ENCODE measurements at places on chromosomes 11 and 22.

DNA sequence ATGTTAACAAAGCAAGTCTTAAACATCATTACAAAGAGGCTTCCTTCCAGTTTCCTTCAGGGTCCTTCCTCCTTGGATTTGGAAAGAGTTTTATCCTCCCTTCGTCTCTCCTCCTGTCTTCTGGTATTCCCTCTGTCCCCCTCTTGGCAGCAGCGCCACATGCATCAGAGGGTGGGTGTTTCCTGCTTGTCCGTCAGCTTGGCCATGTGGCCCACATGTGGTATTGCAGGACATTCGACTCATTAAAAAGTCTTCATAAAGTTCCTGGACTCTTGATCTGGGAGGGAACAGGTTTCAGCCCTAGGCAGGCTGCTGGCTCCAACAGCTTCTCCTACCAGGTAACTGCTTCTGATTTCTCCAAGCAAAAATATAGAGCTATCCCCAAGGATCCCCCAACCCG is 189.8 kb downstream of the CSNK2A3 start:
- DNase-seq: no peak

- no peak for DNase-seq
Measured at GRCh38 chr11:104700609-104701008, 197.7 kb downstream of the CASP12 start.

DNA sequence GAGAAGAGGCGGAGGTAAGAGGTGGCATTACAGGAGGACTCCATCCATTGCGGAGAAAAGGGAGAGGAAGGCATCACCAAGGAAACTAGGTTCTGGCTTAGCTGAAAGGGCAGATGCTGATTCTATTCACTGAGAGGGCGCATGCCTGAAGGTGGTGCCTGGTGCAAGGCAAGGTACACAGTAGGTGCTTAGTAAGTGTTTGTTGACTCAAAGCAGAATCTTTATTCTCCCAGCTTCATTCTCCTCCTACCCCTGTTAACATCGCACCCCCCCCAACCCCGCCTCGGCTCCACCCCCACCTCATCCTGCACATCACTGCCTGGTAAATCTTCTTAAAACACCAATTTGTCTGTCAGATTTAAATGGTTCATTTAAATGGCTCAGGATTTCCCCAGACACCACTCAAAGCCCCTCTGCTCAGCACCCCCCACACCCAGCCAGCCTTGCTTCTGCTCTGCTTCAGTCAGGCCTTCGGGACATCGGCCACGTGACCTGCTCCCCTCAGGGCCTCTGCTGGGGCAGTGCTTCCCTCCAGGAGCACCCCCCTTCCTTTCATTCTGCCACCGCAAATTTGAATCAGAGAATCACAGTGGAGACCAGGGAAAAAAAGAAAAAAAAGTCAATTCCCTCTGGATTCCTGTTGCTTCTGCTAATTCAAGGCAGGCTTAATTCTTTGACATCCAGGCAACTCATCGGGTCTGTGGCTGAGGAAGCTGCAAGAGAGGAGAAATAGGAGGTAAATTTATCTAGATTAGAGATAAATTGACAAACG is 17.8 kb upstream of the RCN1 start:
- DNase-seq: no peak

GRCh38 chr11:33942954-33943353 is 51.1 kb upstream of the LMO2 start:
- DNase-seq: no peak

- no peak for DNase-seq
Measured at GRCh38 chr11:13141731-13142709, 132.9 kb downstream of the RASSF10 start.

DNA sequence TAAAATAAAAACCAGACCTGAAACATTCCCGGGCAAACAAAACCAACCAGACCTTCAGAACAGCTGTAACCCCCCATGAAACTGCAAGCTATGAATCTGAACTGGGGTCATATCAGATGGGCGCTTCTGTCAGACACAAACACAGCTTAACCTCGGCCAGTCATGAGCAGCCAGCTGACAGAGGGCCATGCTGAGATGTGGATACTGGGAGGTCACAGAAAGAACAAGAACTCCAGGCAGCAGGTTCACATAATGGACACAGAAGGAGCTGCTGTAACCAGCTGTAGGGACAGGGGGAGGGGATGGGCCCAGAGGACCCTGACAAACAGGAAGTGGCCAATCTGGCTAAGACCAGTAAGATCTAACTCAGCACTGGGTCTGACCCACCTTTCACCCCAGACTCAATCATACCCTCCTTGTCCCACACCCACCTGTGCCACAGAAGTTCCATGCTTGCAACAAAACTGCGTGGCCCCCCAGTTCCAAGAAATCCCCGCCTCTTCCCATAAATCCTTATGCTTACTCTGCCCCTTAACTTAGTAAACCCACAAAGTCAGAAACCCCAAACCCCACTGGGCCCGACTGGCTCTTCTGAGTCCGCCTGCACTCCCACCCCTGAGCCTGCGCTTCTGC is 4.0 kb downstream of the APOL4 start:
- DNase-seq: no peak

DNA sequence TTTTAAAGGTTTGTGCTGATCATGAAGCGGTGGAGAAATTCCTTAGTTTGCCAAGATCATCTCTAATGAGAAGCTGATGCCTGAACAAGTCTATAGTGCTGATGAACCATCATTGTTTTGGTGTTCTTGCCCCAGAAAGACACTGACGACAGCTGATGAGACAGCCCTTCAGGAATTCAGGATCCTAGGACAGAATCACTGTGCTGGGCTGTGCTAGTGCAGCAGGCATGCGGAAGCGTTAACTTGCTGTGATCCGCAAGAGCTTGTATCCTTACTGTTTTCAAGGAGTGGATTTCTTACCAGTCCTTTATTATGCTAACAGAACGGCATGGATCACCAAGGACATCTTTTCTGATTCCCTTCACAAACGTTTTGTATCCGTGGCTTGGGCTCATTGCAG is 104.1 kb downstream of the TBC1D22A start:
- no peak for DNase-seq

GRCh38 chr11:99176430-99176829 is 155.7 kb downstream of the CNTN5 start:
- no peak for DNase-seq

DNA sequence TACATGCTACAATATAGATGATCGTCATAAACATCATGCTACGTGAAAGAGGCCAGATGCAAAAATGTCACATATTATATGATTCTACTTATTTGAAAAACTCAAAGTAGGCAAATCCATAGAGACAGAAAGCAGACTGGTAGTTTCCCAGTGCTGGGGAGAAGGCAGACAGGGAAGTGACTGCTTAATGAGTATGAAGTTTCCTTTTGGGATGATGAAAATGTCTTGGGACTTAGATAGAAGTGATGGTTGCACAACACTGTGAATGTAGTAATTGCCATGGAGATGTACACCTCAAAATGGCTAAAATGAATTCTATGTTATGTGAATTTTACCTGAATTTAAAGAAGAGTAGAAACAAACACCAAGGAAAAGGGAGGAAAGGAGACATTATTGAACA is 45.2 kb upstream of the EHF start:
- DNase-seq: no peak

DNA sequence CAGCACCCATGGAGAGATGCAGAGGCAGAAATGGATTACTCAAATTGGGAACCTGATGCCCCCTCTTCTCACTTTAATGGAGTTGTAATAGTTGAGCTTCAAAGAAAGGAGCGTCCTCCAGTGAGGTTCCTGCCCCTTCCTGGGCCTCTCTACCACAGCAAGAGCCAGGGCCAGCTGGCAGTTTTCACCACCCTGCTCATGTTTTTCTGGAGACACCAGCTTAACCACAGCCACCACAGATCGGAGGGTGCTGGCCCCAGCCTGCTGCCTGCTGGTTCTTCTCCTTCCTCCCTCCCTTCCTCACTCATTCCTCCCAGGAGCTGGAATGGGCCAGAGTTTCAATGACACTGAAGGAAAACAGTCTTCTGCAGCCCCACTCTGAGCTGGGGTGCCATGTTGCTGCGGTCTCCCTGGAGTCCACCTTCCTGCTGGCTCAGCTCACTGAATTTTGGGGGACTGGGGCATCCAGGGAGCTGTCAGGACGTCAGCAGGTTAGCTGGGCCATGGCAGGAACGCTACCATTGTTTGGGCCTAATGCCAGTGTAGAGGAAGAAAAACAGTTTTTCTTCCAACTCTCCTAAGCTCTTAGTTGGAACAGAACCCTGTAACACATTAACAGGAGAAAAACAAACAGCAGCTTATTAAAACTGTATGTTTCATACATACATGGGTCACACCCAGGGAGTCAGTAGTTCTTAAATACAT is 57.7 kb downstream of the TRAF6 start:
- DNase-seq: no peak

DNA sequence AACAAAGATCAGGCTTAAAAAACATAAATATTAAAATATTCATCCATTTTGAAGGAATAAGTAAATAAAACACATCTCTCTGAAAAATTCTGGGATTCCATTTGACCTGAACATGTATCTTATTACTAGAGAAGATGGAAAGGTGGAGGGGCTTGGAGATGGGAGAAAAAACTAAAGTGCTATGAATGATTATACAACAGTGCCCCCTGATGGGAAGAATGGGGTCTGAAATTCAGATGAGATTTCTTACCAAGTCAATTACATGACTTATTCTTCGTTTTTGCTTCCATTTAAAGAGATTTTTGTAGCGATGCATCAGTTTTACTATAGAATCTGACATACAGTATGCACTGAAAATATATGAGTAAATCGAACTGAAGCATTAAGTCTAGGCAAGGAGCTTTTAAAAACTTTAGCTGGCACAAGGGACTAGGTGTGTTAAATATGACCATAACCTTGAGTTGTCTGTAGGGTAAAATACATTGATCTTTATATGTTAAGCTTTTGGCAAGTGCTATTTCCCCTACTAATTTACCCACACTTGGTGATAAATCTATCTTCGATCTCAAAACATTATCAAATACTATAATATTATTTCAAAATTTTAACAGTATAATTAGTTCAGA is 718.8 kb downstream of the CNTN5 start:
- no peak for DNase-seq

DNA sequence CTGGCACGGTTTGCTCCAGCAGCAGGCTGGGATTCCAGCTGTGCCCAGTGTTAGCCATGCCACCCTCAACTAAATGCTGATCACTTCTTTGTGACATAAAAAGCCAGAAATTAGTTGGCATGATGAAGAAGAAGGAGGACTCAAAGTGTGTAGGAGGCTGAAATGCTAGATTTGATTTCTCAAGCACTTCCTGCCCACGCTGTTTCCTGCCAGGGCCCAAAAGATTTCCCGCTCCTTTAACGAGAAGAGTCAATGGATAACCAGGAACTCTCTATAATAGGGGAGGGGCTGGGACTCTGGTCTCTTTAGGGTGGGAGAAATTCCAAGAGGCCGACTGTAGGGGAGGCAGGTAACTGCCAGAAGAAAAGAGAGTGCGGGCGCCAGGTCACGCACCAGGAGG is 26.4 kb downstream of the APOL3 start:
- no peak for DNase-seq

DNA sequence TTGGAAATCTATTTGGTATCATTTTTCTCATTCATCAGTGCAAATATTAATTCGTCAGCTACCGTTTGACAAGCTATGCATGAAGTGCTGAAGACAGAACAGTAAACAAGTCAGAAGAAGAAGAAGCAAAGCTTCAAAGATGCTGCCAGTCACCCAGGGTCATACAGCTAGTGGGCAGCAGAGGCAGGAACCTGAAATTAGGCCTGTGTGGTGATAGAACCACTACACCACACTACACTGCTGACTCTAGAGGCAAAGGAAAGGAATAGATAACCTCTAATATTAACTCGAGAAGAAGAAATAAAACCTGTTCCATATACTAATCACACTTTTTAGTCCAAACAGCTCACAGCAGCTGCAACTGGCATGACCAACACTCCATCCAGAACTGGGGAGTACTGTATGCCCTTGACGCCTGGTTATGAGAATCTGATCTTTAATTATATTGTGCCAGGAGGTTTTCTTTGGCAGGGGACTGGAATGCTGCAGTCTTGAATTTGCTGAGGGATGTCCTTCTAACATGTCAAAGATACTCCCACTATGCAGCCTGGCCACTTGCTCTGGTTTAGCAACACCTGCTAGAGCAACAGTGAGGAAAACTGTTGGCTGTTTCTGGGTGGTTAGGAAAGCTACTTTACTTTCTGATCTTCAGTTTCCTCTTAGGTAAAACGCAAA is 73.0 kb downstream of the PAK1 start:
- DNase-seq: no peak

GRCh38 chr11:103228807-103229206 is 119.6 kb downstream of the DYNC2H1 start:
- no peak for DNase-seq

DNA sequence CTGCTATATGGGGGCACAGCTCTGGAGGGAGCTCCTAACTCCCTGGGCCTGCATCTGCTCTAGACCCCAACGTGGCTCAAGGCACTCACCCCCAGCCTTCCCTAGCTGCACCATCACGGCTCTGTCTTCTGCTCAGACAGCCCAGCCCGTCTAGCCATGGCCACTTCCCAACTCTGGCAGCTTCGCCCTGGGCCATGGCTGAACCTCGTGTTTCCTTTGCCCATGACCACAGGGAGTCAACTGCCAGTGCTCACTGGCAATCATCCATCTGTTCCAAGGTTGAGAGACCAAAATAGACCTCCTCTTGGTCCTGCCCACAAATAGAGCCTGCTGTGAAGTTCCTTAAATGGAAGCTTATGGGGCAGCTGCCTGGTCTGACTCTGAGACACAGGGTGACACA is 5.4 kb downstream of the LMO1 start:
- DNase-seq: no peak

- no peak for DNase-seq
Measured at GRCh38 chr22:46881373-46882118, 119.1 kb downstream of the TBC1D22A start.

- no peak for DNase-seq
Measured at GRCh38 chr11:114057147-114057546, 2.4 kb upstream of the ZBTB16 start.

DNA sequence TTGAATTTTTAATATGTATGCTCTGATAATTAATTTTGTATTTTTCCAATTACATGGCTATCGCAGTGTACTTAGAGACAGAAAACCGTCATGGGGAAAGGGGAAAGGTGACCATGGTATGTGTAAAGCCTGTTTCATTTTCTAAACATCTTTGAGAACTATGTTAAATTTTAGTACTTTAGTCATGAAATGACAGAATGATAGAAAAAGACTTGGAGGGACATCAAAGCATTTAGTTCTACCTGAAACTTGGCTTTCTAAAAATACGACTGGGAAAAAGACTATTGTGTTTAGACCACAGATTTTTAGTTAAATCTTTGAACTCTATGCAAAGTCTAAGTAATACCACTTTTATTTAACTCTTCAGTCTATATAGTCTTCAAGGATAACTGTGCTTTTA is 54.1 kb downstream of the MAML2 start:
- no peak for DNase-seq

DNA sequence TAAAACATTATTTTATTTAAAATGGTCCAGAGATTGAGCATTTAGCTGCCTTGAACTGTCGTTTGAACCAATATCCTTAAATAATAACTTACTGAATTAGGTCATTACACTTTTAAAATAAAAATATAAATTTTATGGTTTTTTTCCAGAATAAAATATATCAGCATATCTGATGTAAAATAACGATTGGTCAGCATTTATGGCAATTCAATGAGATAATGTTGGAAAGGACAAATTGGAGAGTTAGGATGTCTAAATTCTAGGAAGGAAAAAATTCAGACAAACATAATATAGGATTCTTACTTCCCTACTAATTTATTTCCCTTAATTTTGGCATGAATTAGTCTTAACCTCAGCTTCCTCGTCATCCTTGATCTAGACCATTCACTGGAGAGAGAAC is 113.4 kb downstream of the GRIA4 start:
- no peak for DNase-seq

GRCh38 chr11:85021058-85021457 is 606.1 kb downstream of the DLG2 start:
- no peak for DNase-seq

Measured in activated naive CD4-positive, alpha-beta T cell (primary cell).